ENCODE measurements at places on chromosomes 16 and 17. TPM values are rescaled to one million over a fixed set of nuclear protein-coding genes. Genes with fewer than 3 reads are reported as not detected.

The DNAH2 gene
- total RNA-seq: 0.03 TPM

The BPTF gene
- total RNA-seq: 97.3 TPM

DNA sequence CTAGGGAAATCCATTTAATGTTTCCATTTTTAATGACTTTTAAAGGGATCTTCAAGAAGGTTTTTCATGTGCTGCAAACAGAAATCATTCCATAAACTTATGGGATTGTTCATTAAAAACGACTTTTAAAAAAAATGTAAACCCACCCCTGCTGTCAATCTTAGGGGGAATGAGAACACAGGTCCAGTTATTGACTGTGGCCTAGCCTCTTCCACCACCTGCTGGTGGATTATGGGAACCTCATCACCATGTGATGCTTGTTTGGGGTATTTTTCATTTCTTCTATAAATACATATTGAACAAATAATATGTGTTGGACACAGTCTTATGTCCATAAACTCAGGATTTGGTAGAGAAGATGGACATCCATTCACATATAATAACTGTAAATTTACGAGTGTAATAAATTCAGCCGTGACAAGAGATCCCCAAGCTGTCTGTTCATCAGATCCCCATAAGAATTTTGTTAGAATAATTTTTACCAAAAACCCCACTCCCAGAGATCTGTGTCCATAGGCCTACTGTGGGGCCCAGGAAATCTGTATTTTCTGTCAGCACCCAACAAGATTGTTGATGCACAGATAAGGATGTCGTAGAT is 42.0 kb upstream of the TMC5 start:
- peak; percentile 15 for DNase-seq

DNA sequence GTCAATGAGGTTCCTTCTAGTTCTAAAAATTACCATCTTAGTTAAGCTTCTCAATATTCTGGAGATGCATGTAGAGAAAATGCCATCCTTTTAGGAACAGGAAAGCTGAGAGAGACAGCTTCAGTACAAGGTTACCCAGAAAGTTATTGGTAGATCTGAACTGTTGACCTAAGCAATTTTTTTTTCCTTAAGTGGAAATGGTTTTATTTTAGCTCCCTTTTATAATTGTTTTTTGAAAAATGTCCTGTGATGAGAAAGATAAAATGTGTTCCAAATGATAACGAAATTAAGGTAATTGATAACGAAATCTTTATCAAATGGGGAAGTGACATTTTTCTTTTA is 8.2 kb downstream of the PSMD7 start:
- no peak for DNase-seq

DNA sequence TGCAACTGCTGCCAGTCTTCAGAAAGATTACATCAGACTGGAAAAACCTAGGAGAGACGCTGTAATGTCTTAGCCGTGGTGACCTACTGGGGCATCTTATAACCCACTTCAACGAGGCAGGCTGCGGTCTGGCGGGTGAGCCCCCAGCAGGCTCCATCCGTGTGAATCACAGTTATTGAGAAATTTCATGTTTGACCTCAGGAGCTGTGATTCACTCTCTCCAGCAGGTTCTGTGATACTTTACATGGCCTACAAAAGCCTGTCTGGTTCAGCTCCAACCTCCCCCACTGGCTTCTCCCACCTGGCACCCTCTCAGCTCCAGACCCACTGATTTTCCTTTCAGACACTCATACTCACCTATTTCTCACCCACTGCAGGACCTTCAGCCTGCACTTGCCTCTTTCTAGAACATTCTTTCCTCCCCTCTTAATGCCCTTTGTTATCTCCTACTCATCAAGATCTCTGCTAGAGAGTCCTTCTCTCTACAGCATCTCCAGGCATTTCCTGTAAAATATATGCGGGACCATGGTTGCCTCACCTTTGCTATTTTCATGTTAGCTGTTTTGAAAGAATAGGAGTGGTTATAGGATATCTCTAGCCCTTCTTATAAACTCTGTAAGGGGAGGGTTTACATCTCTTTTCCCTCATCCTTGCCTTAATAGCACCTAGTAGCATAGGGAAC is 227.9 kb downstream of the MAF start:
- no peak for DNase-seq

GRCh38 chr16:86492961-86493629 is 17.2 kb upstream of the FOXF1 start:
- no peak for DNase-seq

DNA sequence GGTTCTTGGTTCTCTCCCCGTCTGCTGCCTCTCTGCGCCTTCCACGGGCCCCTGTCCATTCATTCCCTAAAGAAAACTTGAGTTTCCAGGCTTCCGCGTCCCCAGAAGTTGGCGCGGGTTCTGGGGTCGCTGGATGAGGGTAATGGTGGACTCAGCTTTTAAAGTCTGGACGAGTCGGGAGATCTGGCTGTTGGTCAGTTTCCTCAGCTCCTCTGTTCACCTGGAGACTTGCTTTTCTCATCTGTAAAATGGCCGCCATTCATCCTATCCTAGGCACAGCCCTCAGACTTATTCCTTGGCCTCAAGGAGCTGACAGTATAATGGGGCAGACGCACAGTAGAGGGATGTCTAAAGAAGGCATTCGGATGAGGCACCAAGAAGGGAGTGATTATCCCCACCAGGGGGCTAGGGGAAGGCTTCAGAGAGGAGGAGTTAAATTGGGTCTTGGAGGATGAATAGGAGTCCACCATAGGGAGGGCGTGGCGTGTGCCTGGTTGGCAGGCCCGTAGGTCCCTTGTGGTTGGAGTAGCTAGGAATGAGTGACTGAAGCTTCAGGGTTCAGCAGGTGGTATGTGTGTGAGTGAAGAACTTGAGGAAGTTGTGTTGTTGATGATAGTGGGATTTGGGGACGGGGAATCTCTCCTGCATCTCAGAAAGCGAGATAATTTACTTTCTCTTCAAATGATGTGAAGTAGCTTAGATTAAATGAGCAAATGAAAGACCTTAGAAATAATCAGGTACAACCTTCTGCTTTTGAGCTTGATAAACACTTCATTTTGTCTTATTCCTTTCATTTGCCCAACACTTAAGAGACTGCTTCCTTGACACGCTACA is 652 bp downstream of the VPS35L start:
- no peak for DNase-seq

DNA sequence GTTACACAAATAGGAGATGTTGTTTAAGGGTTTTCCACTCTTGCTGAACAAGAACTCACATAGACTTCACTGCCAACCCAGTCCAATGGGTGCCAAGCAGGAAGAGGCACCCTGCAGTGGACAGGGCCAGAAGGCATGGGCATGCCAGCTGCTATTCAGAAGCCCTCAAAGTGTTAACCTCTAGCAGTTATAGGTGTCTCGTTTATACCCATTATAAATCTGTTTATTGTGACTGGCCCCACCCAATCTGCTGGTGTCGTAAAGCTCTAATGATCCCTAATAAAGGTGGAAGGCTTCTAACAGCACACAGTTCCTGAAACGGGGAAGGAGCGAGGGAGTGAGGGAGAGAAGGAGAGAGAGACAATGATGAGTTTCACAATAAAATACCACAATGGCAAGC is 23.9 kb downstream of the HNF1B start:
- no peak for DNase-seq

GRCh38 chr16:30028438-30029076 is 2.5 kb downstream of the TLCD3B start:
- DNase-seq: no peak

DNA sequence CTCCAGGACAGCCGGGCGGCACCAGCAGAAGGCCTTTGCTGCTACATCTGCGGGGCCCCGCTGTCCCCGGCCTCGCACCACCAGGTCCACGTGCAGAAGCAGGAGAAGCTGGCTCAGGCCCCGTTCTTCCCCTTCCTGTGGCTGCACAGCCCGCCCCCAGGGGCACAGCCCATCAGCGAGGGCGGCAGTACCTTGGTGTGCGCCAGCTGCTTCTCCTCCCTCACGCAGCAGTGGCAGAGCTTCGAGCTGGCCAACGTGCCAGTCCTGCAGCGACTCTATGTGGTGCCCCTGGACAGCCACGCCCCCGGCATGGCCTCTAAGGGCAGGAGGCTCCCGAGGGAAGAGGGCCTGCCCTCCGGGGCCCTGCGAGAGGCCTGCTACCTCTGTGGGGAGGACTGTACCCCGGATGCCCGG is 58.3 kb upstream of the CIBAR2 start:
- DNase-seq: no peak

GRCh38 chr16:85800321-85800669 is 800 bp downstream of the COX4I1 start:
- no peak for DNase-seq

DNA sequence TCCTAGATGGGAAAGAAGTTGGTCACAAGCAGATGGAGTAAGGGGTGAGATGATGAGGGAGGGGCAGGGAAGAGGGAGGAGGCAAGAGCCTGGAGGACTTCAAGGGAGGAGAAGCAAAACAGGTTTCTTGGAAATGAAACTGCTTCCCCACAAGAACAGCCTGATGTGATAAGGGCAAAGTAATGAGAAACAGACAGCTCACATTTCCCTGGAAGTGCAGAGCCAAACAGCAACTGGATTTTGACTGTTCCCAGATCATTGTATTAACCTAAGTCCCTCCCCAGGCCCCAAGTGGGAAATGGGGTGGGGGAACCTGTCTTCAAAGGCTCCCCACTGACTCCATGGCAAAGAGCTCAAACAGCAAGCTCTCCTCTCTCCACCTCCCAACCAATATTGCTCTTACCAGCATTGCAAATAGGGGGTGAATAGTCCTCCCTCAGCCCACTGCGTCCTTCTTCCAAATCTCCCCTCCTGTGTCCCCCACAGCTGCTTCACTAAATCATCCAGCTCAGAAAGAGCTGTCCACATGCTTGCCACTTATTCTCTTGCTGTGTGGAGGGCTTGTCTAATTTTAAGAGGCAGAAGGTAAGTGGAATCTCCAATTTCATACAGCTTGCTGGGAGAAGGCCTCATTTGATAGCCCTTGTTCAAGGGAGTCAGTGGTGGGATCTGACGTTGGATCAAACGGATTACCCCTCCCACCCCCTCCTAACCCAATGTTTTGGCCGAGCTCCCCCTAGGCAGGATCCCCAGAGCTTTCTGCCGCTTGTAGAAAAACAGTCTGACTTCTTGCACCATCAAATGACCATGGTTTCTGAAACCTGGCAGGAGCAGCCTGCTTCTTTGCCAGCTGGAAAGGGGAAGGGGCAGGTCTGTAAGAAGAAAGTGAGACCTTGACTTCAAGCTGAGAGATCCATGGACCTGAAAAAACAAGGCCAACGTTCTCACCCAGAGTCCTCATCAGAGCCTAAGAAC is 56.3 kb upstream of the SMIM36 start:
- peak; percentile 29 for DNase-seq

The APOH gene
- total RNA-seq: not detected

The TERB1 gene
- total RNA-seq: not detected
